ENCODE measurements at places on chromosomes 1 and 21. TPM values are rescaled to one million over a fixed set of nuclear protein-coding genes. Genes with fewer than 3 reads are reported as not detected.

PLA2G2F gene
- not detected for total RNA-seq

SRGAP2B gene
- 48.4 TPM for total RNA-seq

DYNLT4 gene
- total RNA-seq: 0.57 TPM

- DNase-seq: no peak
These were observed 198.6 kb downstream of the KIF26B start for GRCh38 chr1:245353411-245353810.

DNA sequence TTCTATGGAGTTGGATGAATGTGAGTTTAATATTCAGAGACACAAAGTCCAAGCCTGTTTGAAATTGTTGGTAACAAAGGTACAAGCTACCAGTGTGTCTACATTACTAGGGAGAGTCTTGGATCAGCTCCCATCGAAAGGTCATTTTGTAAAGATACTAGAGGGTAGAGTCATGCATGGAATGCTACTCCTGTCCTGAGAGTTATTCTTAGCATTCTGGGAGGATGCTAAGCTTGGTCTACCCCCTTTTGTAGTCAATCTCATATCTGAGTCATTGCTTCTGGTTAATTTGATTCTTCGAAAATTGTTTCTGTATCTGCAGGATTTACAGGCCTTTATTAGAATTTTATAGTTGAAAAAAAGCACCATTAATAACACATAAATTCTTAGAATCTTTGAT lies 240.2 kb downstream of the ST6GALNAC3 start:
- DNase-seq: no peak

DNA sequence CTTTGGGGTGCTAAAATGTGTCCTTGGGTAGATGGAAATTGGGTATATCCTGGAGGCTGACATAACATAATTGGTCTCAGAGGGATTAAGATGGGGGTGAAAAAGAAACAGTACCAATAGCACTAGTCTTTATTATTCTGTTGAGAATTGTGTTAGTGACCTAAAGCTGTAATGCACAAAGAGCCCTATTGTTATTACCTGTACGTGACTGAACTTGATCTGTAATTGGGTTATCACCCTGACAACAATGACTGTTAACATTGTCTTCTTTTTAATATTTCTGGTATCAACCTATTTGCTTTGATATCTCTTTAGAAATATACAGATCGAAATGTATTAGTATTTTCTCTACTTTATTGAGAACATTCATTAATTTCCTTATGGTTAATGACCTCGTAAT lies 147.6 kb downstream of the NEK7 start:
- no peak for DNase-seq

DNA sequence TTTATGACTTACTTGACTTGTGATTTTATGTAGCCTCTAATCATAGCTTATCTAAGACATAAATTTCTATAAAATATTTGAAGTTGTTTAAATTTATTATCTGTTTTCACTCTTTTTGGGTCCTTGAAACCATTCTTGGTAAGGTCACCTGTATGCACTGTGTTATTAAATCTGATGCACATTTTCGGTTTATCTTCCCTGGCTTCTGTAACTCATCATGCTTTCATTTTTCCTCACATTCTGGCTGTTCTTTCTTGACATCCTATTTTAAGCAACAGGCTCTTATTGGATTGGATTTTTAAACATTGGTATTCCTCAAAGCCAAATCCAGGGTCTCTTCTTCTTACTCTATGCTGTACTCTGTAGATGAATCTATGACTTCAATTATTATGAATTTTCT lies 341.6 kb downstream of the TGFB2 start:
- no peak for DNase-seq

DNA sequence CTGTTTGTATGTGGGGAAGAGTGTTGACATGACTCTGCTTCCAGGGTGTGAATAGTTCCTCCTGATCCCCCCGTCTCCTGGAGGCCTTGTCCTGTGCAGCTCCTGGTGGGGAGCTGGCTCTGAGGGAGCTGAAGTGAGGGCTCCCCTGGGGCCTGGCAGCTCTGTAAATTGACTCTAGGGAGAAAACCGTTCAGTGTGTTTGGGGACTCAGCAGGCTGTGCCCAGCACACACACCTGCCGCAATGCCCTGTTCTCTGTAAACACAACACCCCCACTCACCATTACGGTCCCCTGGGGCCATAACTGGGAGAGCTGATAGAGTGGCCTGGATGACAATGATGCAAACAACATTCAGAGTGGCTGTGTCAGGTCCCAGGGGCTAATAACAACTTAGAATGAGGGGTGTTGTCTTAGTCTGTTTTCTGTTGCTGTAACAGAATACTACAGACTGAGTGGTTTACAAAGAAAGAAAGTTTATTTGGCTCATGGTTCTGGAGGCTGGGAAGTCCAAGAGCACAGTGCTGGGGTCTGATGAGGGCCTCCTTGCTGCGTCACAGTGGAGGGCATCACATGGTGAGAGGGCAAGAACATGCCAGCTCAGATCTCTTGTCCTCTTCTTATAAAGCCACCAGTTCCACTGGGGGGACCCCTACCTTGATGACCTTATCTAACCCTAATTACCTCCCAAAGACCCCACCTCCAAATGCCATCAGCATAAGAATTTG lies 15.3 kb downstream of the ADORA1 start:
- no peak for DNase-seq

GRCh38 chr1:2477791-2478499 lies 1.9 kb downstream of the PLCH2 start:
- no peak for DNase-seq

- no peak for DNase-seq
These were observed 31.4 kb downstream of the CLCA1 start for GRCh38 chr1:86499987-86500593.
